Tibial artery (tissue), 4 donors: ENCODE measurements at places on chromosomes 16 and 17.

- DNase-seq, result no peak
Measured at GRCh38 chr17:40176754-40177110, 538 bp upstream of the RAPGEFL1 start.

DNA sequence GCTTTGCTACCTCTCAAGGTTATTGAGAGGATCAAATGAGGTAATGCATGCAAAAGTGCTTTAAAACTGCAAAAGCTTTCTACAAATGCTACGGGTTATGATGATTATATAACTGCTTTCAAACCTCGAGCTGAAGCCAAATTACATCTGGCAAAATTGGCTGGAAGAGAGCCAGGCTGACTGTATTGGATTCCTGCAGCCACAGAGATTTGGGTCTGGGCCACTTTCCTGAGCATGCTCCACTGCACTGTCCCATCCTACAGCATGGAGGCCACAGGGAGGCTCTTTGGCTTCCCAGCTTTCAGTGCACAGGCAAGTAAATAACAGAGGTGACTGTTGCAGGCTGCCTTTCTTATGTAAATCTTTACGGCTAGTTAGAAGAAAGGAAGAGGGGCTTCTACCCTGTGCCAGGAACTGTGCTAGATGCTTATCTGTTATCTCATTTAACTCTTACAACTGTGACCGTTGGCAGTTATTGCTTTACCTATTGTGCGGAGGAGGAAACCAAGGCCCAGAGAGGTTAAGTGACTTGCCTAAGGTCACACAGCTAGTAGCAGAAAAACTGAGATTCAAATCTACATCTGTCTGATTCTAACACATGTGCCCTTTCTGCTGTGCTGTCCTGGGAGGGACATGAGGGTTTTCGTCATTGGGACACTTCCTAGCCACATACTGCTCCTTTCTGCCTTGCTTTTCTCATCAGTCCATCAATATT, 121.8 kb downstream of the SPACA3 start:
- no peak for DNase-seq

- DNase-seq, result no peak
Measured at GRCh38 chr17:51261024-51261963, 948 bp downstream of the UTP18 start.

GRCh38 chr17:1650731-1651558, 1.3 kb upstream of the RILP start:
- no peak for DNase-seq

- DNase-seq, result peak; percentile 89
Measured at GRCh38 chr17:45149669-45150664, 1.7 kb downstream of the HEXIM1 start.

GRCh38 chr17:16977932-16978331, 6.0 kb upstream of the TNFRSF13B start:
- no peak for DNase-seq

DNA sequence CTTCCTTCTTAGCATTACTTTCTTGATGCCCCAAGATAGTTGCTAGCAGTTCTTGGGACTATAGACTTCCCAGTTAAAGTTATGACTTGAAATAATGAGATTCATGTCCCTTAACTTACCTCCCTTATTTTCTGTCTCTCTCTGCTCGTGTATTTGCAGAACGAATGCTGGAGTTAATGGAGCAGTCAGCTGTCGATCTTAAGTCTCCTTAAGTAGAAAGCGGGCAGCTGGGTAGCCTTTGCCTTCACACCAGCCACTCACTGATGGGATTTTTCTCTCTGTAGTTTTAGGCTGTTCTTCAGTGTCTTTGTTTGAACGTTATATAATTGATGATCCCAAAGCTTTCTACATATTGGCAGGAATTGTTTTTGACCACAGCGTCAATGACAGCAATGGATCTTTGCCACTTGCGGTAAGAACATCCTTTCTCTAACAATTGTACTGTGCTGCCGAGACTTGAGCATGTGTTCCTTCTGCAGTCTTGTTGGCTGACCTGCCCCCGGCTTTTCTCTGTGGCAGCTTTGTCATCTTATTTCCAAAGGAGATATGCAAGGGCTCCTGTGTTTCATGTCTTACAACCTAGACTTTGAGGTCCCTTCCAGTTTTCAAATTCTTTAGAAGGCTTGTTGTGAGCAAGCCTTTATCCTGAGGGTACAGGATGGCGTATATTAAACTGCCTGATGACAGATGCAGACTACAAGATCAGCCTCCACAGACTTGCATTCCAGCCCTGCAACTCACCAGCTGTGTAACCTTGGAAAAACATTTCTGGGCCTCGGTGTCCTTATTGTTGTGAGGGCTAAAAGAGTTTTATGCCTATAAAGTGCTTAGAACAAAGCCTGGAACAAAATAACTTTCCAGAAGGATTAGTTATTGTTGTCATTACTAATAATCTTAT, 25.1 kb upstream of the ABCA3 start:
- no peak for DNase-seq

DNA sequence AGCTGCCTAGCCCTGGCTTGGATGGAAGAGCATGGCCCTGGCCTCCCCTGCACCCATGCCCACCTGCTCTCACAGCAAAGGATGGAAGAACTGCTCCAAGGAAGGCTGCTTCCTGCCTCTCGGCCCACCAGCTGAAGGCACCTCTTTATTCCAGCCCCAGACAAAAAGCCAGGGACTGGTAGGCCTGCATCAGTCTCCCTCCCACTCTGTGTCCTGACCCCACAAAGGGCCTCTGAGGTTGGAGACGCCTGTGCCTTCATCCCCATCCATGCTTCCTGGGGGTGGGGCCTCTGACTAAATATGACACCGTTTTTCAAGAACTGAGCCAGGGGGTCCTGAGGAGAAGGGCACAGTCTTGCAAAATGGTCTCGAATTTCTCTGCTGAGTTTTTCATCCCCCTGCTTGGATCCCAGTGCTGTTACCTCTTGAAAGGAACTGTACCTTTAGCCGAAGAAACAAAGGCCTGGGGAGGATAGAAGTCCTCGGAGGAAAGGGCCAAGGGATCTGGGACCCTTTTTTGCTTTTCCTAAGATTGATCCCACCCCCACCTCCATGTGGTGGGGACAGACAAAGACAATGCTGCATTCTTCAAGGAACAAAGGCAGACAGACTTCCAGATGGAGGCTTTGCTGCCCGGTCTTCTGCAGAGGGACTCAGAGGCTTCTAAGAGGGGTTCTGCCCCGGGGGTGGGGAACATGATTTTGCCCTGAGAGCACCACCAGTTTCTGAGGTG, 5.2 kb downstream of the C17orf50 start:
- no peak for DNase-seq
